Osteocyte (in vitro differentiated cells): ENCODE measurements at places on chromosomes 6 and 20. TPM values are rescaled to one million over a fixed set of nuclear protein-coding genes. Genes with fewer than 3 reads are reported as not detected.

Gene SPATS1
- not detected in 2 replicates for total RNA-seq

Gene PLA2G7
- total RNA-seq = not detected in 2 replicates

Gene DEFB118
- total RNA-seq = not detected in 2 replicates

Gene SLC22A7
- not detected in 2 replicates for total RNA-seq

Gene PSMF1
- total RNA-seq = 129 and 144 TPM in 2 replicates

Gene CTSZ
- total RNA-seq = 17.2 and 17.5 TPM in 2 replicates

Gene HLA-C
- total RNA-seq = 408 and 450 TPM in 2 replicates

Gene GNAS-AS1
- 1.5 and 2.0 TPM in 2 replicates for total RNA-seq

Gene PDYN
- total RNA-seq = not detected in 2 replicates
